NCI-H2029 treated with DMSO at 0.1 percent for 48 hours (cell line): ENCODE measurements at places on chromosomes 16 and 17.

- no peak for DNase-seq
Measured at GRCh38 chr16:19502395-19503131, 19.3 kb downstream of the GDE1 start.

DNA sequence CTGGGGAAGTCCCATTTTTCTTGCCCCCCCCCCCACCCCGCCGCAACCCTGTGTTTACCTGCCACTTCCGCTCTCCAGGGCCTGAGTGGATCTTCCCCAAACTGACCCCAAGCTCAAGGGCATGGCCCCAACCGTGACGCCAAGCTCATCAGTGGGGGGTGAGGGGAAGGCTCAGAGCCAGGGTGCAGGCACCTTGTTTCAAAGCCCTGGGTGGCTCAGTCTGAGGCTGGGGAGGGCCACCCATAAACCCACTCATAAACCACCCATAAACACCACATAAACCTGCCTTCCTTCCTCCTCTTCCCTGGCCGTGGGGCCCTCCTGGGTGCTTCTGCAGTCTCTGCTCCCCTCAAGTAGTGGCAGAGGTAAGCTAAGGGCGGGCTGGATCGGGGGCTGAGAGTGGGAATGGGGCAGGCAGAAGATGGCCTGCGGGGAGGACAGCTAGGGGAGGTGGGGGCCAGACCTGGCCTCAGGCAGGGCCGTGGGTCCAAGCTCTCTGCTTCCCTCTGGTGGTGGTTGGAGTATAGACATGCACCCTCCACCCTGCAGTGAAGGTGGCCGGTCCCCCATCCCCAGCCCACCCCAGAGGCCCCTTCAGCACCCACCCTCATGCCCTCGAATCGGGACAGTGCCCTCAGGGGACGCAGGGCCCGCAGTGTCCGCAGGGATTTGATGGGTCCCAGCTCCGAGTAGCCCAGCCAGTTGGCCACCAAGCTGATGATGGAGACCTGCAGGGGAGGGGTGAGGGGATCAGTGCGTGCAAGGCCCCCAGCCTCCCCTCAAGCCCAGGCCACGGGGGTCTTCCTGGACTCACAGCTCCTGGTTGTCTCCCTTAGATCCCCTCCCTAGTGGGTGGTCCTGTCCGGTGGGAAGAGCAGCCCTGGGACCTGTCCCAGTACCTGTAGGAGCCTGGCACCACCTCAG lies 14.6 kb upstream of the CD79B start:
- no peak for DNase-seq

DNA sequence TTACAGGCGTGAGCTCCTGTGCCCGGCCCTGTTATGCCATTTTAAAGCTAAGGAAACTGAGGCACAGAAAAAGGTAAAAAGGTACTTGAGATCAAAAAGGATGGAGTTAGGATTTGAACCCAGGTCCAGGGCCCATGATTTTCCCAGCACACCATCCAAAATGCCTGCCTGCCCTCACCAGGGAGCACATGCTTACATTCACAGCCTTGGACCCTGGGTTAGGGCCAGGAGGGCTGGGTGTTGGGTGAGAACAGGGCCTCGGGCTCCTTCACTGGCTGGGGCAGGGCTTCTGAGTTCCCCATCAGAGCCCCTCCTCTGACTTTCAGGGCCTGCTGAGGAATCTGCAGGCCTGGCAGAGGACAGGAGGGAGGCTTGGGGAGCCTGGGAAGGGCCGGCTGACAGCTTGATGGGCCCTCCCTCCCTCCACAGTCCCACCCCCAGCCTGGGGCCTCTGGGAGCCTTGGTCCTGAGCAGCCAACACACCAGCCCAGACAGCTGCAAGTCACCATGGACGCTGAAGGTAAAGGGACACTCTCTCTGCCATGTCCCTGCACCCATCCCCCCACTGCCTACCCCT lies at the start of gene QPRT:
TSS of gene QPRT (plus strand) at position 490 of the 577 bp plus-strand sequence. CDS start at position 508, 18 bp downstream.
- DNase-seq, result no peak

GRCh38 chr17:70208080-70208794 lies 38.9 kb downstream of the KCNJ2 start:
- no peak for DNase-seq

DNA sequence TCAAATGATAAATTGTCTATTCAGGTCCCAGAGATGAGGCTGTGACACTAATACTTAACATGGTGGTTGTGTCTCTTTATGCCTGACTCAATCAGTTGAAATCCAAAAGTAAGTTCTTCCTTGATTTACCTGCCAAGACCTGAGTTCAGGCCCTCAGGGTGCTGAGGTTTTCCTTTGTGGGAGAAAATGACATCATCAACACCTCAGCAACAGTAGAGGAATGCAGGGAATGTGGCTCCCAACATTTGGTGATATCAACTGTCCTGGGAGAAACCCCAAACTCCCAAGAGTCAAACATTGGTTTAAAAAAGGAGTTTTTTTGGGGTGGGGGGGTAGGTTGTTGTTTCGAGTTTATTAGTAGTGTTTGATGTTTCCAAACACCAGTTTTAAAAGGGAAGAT lies 14.7 kb downstream of the RNF43 start:
- DNase-seq, result no peak

DNA sequence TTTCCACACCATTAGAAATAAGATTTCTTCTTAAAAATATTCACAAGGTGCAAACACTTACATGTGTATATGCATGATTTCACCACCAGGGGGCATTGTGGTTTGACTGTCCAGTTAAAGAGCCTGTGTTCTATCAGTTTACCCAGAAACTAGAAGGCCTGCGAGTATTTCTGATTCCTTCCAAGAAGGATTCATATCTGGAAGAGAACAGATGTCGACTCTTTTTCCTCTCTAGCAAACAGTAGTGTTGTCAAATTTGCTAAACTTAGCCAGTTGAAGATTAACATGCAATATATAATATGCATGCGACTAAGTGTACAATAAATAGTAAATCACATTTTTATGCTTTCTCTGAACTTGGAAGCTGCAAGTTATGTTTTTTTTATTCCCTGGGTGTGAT lies 404.1 kb downstream of the WWOX start:
- peak; percentile 31 for DNase-seq

DNA sequence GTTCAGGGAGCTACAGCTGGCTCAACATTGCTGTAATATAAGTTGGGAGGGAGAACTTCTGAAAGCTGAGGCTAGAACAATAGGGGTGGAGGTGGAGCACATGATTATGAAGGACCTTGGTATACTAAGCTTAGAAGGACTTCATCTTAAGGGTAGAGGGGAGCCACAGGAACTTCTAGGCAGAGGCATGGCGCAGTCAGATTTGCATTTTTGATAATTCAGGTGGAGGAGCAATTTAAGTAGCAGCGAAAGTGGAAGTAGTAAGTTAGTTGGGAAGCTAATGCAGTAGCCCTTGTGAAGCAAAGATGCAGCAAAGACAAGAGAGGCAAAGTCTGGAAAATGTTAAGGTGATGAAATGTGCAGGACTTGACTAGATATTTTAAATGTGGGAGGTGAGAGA lies 144.1 kb downstream of the SPECC1 start:
- DNase-seq, result no peak

DNA sequence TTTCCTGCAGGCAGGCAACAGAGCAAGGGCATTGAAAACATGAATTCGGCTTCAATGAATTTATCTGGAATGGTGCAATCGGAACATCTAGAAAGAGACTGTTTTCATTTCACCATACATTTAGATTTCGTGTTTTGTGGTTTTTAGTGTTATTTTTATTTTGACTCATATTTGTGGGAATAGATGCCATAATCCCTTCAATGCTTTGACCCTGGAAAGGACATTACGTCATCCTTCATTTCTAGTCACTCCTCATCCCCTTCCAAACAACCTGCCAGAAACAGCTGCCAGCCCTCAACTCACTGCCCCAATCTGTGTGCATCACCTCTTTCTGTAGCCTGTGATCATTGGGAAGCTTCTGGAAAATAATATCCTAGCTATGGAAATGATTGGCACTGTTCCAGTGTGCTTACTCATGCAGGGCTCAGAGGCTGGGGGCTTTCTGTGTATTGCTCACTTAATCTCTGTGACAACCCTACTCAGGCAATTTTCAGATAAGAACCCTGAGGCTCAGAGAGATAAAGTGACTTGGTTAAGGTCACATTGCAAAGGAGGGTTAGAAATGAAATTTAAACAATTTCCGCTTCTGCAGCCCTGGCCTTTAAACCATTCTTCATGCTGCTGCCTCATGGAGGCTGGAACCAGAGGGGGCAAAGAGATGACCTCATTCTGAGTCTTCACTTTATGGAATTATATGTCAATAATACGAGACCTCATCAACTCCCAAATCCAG lies 9.5 kb upstream of the KSR1 start:
- no peak for DNase-seq

DNA sequence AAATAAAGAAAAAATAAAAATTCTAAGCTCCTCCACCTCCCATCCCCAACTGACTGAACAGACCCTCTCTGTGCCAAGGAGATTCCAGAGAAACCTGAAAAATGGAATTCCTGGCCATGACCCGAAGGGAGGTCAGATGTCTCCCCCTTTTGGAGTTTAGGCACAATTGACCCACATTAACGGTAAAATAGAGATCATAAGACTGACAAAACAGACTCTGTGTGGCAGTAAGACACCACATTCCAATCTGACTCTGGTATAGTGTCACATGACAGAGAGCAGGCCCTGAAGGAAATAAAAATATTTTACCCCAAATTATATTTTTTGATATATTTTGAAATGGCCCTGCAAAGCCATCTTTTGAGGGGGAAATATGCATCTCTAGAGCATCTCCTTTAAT lies 115.1 kb upstream of the ZKSCAN2 start:
- no peak for DNase-seq
